Activated naive CD8-positive, alpha-beta T cell treated with anti-CD3 and anti-CD28 coated beads, Interleukin-2, amount 50 U/mL, for 24 hours (primary cell): ENCODE measurements at places on chromosomes 7 and 10.

- H3K27ac ChIP-seq, result no peak overlapping the region
- no peak overlapping the region for H3K4me3 ChIP-seq
- peaks cover 26% of the 10 kb centered on the region for H3K27me3 ChIP-seq
- H3K4me1 ChIP-seq, result peaks cover 9% of the 10 kb centered on the region
- DNase-seq, result no peak
These were observed 33.4 kb upstream of the NUB1 start for GRCh38 chr7:151308256-151308655.

DNA sequence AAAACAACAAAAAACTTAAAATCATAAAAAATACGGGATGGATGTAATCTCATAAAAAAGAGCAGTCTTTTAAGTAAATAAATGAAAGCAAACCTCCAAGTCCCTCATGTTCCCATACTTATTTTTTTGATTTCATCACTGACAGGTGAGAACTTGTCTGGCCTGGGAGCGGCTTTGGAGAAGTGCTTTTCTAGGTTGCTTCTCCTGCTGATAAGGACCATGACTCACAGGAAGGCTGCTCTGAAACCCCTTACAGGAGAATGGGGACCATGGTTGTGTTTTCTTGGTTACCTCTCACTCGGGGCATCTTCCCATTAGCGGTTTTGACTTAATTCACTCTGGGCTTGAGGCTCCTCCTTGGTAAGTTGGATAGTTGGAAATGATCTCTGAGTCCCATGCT is 237.4 kb downstream of the CAMK1D start:
- no peaks in the 10 kb centered on the region for H3K27me3 ChIP-seq
- no peak overlapping the region for H3K27ac ChIP-seq
- peaks cover 7% of the 10 kb centered on the region for H3K36me3 ChIP-seq

GRCh38 chr10:97332591-97333350 is 1.8 kb downstream of the FRAT2 start:
- peak overlapping the region; percentile 87 for H3K4me3 ChIP-seq
- peak overlapping the region; percentile 85 for H3K27ac ChIP-seq
- peaks cover 62% of the 10 kb centered on the region for H3K4me1 ChIP-seq
- H3K27me3 ChIP-seq, result no peaks in the 10 kb centered on the region
- H3K36me3 ChIP-seq, result peaks cover 12% of the 10 kb centered on the region

DNA sequence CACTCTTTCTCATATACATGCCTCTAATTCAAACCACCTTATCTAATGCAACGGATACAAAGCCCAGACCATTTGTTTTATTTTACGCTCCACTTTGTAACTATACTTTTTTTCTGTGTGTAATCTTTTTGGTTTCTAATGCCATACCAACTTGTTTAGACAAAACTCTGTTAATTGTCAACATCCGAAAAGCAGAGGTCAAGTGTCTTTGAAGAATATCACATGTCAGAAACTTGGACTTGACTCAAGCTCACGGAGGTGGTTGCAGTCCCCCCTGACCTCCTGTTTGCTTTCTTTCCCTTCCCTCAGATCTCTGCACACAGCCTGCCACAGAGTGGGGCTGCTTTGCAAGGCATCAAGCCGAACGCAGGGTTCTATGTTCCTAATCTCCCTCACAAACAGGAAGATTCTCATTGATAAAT is 698.9 kb downstream of the PARD3 start:
- H3K4me1 ChIP-seq, result peaks cover 2% of the 10 kb centered on the region
- H3K4me3 ChIP-seq, result no peak overlapping the region
- H3K27ac ChIP-seq, result no peak overlapping the region
- DNase-seq, result no peak

GRCh38 chr10:25023278-25023677 is 6.9 kb downstream of the THNSL1 start:
- H3K27me3 ChIP-seq, result no peaks in the 10 kb centered on the region
- peaks cover 8% of the 10 kb centered on the region for H3K4me1 ChIP-seq
- H3K36me3 ChIP-seq, result peaks cover 11% of the 10 kb centered on the region
- DNase-seq, result no peak
- no peak overlapping the region for H3K4me3 ChIP-seq
- H3K27ac ChIP-seq, result no peak overlapping the region

DNA sequence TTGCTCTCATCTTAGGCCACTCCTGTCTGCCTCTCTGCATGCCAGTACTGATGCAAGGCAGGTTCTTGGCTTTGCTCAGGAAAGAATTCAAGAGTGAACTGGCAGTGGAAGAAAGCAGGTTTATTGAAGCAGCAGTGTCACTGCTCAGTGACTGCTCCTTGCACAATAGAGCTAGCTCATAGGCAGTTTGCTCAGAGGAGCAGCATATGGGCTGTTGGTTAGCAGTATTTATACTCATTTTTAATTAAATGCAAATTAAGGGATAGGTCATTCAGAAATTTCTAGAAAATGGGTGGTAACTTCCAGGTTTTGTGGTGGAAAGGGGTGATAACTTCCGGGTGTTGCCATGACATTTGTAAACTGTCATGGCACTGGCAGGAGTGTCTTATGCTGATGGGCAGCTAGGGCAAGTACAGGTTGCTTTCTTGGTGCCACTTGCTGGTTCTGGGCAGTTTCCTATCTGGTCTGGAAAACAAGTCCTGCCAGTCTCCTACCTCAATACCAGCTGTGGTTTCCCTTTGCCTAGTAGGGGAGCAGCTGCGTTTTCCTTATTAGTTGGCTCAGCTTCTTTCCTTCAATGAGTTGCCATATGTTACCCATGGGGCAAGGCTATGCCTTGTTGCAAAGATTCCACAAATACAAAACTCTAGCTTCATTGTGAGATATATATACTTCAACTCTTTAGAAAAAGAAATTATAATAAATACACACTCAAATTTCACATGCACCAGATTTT is 64.8 kb upstream of the CALD1 start:
- H3K4me3 ChIP-seq, result no peak overlapping the region
- H3K27me3 ChIP-seq, result no peaks in the 10 kb centered on the region
- H3K36me3 ChIP-seq, result no peaks in the 10 kb centered on the region
- peaks cover 30% of the 10 kb centered on the region for H3K4me1 ChIP-seq

GRCh38 chr10:127405221-127405620 is 143.9 kb upstream of the NPS start:
- no peaks in the 10 kb centered on the region for H3K27me3 ChIP-seq
- H3K4me3 ChIP-seq, result no peak overlapping the region
- no peak for DNase-seq
- no peaks in the 10 kb centered on the region for H3K36me3 ChIP-seq
- no peak overlapping the region for H3K27ac ChIP-seq
- H3K4me1 ChIP-seq, result no peaks in the 10 kb centered on the region

- DNase-seq, result no peak
- no peaks in the 10 kb centered on the region for H3K36me3 ChIP-seq
- H3K4me3 ChIP-seq, result no peak overlapping the region
- H3K27me3 ChIP-seq, result no peaks in the 10 kb centered on the region
- peak overlapping the region; percentile 24 for H3K27ac ChIP-seq
These were observed 17.0 kb downstream of the CPA4 start for GRCh38 chr7:130309986-130310385.

DNA sequence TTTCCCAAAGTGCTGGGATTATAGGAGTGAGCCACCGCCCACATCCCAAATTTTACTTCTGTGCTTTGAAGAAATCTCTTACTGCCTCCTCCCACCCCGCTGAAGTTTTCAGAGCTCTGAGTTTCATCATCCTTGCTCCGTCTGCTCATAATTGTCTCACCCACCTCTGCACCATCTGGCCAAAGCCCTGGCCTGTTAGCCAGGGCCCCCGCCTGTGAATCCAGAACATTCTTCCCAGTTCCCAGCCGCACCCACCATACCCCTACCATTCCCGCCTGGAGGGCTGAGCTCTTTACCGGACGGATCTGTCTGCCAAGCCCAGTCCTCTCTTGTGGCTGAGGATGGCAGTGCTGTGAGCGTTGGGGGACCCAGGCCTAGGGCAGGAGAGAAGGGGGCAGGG is 14.5 kb downstream of the SSC4D start:
- no peaks in the 10 kb centered on the region for H3K36me3 ChIP-seq
- no peak overlapping the region for H3K27ac ChIP-seq
- H3K4me1 ChIP-seq, result peaks cover 29% of the 10 kb centered on the region
- DNase-seq, result no peak
- H3K27me3 ChIP-seq, result no peaks in the 10 kb centered on the region
- H3K4me3 ChIP-seq, result no peak overlapping the region

- no peak overlapping the region for H3K4me3 ChIP-seq
- no peaks in the 10 kb centered on the region for H3K36me3 ChIP-seq
- H3K27me3 ChIP-seq, result peaks cover 15% of the 10 kb centered on the region
These were observed 46.8 kb upstream of the MNX1 start for GRCh38 chr7:157056957-157057902.

DNA sequence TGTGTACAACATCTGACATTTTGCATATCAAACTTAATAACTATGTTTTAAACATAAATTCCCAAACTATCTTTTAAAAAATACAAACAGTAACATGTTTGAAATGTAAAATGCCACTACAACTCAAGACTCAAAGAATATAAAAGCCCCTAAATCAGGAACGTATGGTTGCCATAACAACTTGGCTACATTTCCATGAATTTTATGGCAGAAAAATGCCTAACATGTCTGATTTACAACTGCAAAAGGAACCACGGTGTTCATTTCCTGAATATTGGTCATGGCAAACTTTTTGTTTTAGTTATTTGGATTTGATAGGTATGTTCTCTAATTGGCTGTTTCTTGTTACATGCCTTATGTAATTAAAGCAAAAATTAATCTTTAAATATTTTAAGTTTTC is 2.0 kb downstream of the SOSTDC1 start:
- peaks cover 2% of the 10 kb centered on the region for H3K4me1 ChIP-seq
- H3K27me3 ChIP-seq, result peaks cover 6% of the 10 kb centered on the region
- H3K36me3 ChIP-seq, result no peaks in the 10 kb centered on the region
- H3K4me3 ChIP-seq, result no peak overlapping the region

DNA sequence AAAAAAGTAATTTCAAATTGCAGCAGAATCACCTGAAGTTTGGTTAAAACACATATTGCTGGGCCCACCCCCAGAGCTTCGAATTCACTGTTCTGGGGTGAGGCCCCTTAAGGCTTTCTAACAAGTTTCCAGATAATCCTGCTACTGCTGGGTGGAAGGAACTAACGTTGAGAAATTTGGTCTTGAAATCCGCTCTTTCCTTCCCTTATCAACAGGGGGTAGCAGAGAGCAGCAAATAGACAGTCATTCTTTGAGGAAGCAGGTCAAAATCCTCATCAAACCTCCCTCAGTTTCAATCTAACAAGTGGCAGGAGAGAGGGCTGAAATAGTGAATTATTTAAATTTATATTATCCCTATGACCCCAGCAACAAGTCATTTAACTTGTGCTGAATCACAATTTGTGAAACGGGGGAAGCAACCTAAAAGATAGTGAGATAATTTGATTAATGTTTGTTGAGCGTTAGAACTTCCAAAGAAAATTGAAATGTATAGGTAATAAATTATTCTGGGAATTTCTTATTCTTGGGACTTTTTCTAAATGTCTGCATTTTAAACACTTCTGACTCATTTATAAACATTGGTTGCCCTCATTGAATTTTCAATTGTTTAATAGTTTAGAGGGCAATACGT is 21.7 kb upstream of the MALSU1 start:
- no peak overlapping the region for H3K4me3 ChIP-seq
- H3K27ac ChIP-seq, result no peak overlapping the region
- no peaks in the 10 kb centered on the region for H3K36me3 ChIP-seq
- DNase-seq, result peak; percentile 32
- H3K4me1 ChIP-seq, result peaks cover 13% of the 10 kb centered on the region

- no peak for DNase-seq
- H3K4me3 ChIP-seq, result no peak overlapping the region
- H3K36me3 ChIP-seq, result no peaks in the 10 kb centered on the region
- H3K4me1 ChIP-seq, result no peaks in the 10 kb centered on the region
These were observed 362.0 kb upstream of the NFE2L3 start for GRCh38 chr7:25789701-25790640.

DNA sequence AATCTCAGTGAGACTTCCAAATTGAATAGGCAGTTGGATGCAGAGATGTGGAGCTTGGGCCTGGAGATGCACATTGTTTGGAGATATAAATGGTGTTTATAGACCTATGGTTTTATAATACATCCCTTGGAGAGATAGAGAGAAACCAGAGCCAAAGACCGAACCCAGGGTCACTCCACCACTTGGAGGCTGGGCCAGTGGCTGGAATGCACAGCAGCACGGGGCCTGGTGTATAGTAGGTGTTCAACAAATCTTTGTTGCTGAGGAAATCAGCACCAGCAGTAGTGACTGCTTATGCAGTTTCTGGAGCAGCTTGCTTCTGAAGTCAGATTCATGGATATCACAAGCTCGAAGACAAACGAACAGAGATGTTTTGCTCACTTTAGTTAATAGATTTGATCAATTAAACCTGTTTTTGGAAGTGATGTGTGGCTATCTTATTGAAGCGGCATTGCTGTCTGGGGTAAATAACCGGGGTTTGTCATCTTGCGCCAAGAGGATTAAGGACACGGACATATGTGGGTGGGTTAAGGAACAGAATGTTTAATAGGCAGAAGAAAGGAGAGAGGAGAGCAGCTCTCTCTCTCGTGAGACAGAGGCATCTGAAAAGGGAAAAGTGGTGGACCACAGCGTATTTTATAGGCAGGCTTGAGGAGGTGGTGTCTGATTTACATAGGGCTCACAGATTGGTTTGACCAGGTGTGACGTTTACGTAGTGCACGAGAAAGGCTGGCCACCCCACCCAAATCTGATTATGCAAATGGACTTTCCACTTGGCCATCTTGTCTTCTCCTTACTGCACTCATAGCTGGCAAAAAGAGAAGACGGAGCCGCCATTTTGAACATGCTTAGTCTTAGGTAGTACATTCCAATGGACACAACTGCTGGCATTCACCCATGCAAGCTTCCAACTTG is 11.1 kb downstream of the RBP4 start:
- H3K27me3 ChIP-seq, result peaks cover 2% of the 10 kb centered on the region
- no peaks in the 10 kb centered on the region for H3K36me3 ChIP-seq
- no peak overlapping the region for H3K4me3 ChIP-seq
- DNase-seq, result no peak
- H3K4me1 ChIP-seq, result no peaks in the 10 kb centered on the region
- no peak overlapping the region for H3K27ac ChIP-seq

- no peaks in the 10 kb centered on the region for H3K36me3 ChIP-seq
- H3K4me1 ChIP-seq, result no peaks in the 10 kb centered on the region
- no peak overlapping the region for H3K4me3 ChIP-seq
These were observed 257.1 kb downstream of the GLI3 start for GRCh38 chr7:41979834-41980307.

DNA sequence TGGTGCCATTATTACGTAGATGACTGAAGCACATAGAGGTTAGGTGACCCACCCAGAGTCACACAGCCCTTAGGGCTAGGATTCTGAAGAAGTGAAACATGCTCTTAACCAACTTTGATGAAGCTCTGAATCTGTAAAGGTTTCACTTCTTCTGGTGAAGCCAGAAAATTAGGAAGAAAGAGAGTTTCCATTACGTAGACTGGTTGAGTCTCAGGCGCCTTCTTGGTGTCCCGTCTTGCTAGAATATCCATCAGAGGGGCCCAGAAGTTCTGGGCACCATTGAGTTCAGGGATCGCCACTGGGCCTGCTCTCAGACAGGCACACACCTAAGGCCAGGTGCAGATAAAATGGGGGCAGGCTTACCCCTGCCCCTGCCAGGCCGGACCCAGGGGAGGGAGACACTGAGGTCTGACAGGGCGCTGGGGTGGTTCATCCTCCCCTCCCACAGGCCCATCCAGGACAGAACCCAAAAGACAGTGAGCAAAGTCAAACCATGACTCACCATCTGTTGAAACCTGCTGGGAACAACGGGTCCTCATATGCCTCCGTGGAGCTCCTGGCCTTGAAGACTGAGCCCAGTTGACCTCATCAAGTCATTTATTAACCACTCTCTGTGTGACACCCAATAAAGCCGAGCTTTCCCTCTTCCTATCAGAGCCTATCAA is 33.2 kb downstream of the DRGX start:
- DNase-seq, result no peak
- H3K27me3 ChIP-seq, result no peaks in the 10 kb centered on the region
- no peak overlapping the region for H3K4me3 ChIP-seq
- H3K4me1 ChIP-seq, result no peaks in the 10 kb centered on the region
